ENCODE measurements at places on chromosomes 1 and 21.

GRCh38 chr1:175075572-175076568 lies 8.2 kb downstream of the TNN start:
- no peak for DNase-seq

GRCh38 chr1:210292231-210292871 lies 36.4 kb upstream of the HHAT start:
- no peak for DNase-seq

GRCh38 chr1:46394872-46395465 lies 852 bp downstream of the FAAH start:
- DNase-seq = no peak

DNA sequence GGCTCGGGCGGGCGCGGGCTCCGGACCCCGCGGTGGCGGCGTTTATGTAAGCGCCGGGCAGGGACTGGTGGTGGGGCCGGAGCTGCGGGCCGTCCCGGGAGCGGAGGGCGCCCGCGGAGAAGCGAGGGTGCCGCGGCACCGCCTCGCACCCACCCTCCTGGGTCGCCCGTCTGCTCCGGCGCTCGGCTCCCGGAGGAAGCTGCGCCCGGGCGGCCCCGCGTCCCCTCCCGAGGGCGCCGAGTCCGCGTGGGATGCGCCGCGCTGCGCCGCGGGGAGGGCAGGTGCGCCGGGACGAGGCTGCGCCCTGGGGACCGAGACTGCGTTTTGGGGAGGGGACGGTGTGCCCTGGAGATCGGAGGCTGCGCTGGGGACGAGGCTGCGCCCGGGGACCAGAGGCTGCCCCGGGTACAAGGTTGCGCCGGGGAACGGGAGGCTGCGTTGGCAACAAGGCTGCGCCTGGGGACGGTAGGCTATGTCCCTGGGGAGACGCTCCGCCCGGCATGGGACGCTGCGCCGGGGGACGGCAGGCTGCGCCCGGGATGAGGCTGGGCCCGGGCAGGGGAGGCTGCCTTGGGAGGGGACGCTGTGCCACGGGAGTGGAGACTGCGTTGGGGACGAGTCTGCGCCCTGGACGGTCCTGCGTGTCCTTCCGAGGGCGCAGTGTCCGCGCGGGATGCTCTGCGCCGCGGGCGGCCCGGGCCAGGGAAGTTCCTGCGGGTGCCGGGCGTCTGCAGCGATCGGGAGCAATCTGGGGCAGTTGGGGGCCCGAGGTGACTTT lies 627 bp downstream of the ADARB1 start:
- no peak for DNase-seq

DNA sequence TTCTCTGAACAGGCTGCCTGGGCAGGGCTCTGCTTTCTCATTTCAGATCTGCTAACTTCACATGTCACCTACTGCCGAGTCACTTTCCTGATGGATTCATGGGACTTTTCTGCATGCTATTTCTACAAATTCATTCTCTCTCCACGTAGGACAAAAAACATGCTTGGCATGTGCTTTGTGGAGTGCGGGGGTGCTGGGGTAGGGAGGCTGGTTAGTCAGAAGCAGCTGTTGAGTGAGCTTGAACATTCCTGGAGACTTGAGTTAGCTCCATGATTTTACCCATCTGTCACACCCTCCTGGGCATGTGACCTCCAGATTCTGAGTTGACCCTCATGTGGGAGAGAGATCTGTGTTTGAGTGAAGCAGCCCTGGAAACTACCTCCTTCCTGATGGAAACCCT lies 71.4 kb downstream of the UCK2 start:
- DNase-seq = peak; percentile 56

DNA sequence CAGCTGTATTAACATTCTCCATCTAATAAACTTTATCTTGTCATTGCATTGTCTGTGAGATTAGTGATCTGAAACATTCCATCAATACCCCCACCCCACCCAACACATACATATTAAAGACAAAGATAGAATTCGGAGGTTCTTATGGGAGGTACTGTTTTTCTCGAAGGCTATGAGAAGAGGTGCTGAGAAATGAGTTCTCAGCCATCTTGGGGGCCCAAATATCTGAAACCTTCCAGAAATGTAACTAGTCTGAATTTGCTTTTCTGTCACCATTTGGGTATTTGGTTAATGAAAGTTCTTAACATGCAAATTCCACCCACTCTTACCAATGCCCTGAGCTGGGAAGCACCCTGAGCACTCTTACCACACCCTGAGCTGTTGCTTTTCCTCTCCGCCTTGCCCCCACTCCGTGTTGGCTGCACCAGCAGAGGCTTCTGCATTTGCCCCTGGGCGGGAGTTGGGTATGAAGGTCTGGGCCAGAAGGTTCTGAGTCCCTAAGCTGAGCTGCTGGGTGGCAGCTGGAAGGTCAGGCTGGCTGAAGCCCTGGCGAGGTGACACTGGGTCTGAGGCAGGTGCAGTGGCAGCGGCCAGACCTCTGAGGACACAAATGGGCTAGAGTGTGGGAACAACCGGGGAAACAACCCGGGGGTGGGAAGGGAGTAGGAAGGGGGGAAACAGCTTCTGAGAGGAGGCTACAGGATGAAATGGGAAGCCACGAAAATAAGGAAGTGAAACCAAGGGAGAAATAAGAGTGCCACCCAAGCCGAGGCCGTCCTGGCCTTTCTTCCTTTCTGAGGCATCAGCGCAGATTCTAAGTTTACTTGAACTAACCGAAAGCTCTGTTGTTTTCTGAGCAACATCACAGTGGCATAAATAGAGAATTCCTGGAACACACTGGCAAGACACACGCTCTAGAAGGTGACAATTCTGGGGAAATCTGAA lies 26.3 kb upstream of the IER5 start:
- no peak for DNase-seq

- peak; percentile 67 for DNase-seq
Observed at GRCh38 chr1:111275079-111275478, 15.6 kb upstream of the CHIA start.

DNA sequence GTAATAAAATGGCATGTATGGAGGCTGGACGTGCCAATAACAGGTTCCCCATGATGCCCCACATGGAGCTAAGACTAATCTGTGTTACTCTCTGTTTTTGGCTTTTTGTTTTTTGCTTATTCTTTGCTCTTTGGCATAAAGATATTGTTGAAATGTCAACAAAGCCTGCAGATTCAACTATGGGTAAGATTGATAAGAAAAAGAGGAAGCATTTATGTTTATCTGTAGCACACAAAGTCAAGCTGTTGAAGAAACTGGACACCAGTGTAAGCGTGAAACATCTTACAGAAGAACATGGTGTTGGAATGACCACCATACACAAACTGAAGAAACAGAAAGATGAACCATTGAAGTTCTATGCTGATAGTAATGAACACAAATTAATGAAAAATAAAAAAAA lies 402.7 kb downstream of the LTN1 start:
- no peak for DNase-seq

DNA sequence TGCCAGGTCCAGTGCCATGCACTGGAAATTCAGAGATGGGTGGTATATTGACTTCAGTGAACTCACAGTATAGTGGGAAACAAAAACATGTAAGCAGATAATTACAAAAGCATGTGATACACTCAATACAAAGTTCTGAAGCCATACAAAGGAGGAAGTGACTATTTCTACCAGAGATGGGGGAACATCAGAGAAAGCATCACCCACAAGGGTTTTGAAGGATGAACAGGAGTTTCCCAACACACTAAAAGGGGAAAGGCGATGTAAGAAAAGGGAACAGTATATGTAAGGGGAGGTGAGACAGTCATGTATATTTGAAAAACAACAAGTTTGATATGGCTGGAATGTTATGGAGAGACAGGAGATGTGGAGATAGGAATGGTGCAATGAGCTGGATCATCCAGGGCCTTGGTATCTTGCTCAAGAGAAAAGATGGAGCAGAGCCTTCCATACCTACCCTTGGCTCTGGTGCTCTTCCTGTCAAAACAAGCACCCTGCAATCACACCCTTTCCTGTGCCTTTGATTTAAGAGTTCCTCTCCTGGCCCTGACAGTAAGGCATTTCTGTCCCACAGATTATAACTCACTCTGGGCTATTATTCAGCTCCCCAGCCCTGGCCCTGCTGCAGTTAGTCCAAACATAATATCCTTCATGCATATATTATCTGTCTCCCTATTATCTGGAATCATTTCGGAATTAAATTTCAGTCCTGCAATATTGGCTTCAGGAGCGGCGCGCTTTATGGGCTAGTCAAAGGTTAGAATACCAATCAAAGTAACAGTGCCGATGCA lies 60.5 kb downstream of the DMAP1 start:
- no peak for DNase-seq

- DNase-seq = no peak
Observed at GRCh38 chr1:233647073-233647472, 33.2 kb downstream of the KCNK1 start.

DNA sequence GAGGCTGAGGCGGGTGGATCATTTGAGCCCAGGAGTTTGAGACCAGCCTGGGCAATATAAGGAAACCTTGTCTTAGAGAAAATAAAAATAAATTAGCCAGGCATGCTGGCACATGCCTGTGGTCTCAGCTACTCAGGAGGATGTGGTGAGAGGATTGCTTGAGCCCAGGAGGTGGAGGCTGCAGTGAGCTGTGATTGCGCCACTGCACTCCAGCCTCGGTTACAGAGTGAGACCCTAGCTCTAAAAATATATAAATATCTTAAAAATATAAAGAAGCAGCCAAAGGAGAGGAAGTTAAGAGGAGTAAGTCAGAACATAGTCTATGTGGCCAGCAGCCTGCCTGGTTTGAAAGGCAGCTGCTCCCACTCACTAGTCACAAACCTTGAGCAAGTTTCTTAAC lies 4.5 kb upstream of the IL10RB start:
- DNase-seq = no peak

- DNase-seq = no peak
Observed at GRCh38 chr1:156097499-156098178, 15.4 kb upstream of the MEX3A start.

DNA sequence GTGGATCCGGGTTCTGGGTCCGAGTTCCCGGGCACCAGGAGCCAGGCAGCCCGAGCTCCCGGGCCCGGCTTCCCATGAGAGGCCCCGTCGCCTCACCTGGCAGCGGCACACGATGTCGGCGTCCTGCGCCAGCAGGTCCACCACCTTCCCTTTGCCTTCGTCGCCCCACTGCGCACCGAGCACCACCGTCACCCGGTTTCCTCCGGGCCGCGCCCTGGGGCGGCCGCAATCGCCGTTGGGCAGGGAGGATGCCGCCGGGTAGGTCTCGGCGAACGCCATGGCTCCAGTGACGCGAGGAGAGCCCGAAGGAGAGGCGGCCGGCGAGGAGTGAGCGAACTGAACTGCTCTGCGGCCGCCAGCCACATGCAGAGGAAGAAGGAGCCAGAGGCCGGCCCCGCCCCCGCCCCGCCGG lies at the start of gene ADSS2:
TSS of gene ADSS2 (minus strand) at position 371 of the 412 bp plus-strand sequence. CDS start at position 279, 92 bp downstream.
- DNase-seq = no peak

GRCh38 chr1:171858696-171859095 lies 17.4 kb downstream of the DNM3 start:
- no peak for DNase-seq

GRCh38 chr1:162672622-162673260 lies 40.5 kb downstream of the DDR2 start:
- DNase-seq = no peak

DNA sequence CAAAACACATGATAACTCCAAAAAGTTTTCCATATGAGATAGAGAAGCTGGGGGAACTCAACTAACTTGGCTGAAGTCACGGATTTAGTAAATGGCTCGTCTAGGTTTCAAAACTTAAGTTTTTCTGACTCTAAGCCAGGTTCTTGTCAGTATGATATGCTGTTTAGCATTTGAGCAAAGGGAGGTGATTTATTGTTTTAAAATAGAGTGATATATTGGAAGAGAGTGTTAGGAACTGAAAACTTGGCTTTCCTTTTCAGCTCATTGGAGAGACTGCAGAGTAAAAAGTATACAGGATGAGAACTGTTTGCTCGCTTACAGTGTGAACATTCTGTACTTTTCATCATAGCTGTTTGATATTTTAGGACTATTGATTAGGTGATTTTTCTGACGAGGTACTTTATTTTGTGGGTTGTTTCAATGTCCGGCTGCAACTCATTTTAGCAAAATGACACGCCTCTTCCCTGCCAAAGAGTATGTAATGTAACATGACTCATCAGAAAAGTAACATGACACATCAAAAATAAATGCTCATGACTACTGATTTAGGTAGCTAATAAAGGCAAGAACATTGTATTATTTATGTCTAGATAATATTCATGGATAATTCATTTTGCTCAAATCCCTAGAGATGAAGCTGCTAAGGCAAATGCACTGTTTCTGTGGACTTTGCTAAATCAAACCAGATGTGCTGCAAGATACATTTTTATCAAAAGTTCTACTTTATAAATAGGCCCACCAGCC lies 355.1 kb downstream of the GPATCH2 start:
- no peak for DNase-seq

DNA sequence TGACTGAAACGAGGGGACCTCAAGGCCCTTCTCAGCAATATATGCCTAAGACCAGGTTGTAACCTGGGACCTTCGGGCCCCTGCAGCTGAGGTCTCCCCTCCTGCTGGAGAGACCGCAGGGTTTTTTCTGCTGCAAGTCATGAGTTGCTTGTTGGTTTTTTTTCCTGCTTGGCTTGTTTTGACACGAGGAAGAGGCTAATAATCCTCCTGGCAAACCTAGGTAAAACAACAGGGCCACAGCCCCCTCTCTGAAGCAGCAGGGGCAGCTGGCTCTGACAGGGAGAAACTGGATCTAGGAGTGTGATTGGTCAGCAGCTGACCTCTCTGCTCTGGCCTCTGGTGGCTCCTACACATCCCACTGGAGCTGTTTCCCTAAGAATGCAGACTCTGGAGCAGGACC lies 69.0 kb downstream of the CD34 start:
- DNase-seq = no peak

DNA sequence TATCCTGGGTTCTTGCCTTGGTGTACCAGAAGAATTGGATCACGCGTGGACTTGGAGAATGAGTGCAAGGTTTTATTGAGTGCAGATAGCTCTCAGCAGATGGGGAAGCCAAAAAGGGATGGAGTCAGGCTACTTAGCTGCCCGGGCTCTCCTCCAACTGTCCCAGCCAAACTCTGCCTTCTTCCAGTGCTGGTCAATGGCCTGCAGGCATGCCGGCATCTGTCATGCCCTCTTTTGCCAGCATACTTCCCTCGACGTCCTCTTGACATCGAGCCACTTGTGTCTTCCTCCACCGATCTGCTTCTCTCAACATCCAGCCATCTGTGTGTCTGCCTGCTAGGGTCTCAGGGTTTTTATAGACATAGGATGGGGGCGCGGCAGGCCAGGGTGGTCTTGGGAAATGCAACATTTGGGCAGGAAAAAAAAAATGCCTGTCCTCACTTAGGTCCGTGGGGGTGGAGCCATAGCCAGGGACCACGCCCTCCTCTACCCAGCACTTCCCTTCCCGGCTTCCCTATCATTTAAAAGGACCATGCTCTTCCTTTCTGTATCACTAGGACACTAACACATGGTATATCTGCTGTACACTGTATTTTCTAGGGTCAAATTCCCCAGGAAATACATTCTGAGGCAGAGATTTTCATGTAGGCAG lies 47.0 kb upstream of the BCAR3 start:
- DNase-seq = no peak

Measured in T1000 (cell line).